Activated CD4-positive, alpha-beta T cell treated with anti-CD3 and anti-CD28 coated beads, Interleukin-2, amount 50 U/mL, for 4 hours (primary cell): ENCODE measurements at places on chromosomes 2 and 18.

- DNase-seq = no peak
Measured at GRCh38 chr2:127320586-127321275, 26.8 kb upstream of the ERCC3 start.

GRCh38 chr2:6971502-6971901 lies 54.3 kb downstream of the RNF144A start:
- DNase-seq = no peak

DNA sequence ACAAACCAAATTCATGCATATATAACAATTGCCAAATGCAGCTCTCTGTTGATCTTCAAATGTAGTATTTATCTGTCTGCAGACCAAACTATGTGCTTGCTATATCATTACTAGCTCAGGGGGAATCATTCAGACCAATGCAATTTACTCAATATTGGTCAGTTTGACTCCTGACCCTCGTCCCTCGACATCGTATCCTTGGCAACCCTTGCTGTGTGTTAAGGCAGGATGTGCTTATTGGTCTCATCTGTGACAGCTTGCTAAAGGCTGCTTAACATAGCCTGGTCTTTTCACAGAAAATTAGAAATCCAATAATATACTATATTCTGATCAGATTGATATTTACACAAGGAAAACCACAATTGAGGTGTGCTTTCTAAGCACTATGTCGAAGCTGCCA lies 747.1 kb downstream of the GALR1 start:
- DNase-seq = no peak

- DNase-seq = no peak
Measured at GRCh38 chr2:218020281-218020680, 17.5 kb upstream of the TNS1 start.

GRCh38 chr2:67572721-67573435 lies 175.7 kb downstream of the ETAA1 start:
- no peak for DNase-seq

DNA sequence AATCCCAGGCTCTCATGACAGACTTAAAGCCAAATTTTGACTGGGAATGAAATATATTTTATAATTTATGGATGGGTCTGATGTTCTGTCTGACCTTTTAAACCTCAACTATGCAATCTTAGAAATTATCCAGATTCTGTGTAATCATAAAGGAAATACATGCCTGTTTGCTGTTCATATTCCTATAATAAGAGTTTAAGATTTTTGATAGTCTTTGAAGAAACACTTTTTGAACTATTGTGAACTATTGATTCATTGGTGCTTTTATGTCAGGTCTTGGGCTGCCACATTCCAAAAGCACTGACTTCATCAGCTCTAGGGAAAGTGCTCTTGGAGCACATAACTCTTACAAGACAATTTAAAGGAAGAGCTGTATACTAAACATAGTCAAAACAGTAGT lies 64.2 kb downstream of the CCDC150 start:
- no peak for DNase-seq

DNA sequence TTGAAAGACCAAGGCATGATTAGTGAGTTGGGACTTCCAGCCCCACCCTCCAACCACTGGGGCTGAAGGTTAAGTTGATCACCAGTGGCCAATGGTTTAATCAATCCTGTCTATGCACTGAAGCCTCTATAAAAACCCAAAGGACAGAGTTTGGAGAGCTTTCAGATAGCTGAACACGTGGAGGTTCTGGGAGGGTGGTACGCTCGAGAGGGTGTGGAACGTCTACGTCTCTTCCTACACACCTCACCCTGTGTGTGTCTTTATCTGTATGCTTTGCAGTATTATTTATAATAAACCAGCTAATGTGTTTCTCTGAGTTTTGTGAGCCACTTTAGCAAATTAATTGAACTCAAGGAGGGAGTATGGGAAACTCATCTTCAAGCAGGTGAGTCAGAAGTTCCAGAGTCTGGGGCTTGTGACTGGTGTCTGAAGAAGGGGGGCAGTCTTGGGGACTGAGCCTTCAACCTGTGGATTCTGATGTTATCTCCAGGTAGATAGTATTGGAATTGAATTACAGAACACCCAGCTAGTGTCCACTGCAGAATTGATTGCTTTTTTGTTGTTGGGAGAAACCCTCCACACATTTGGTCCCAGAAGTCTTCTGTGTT lies 20.3 kb downstream of the ACTR3 start:
- peak; percentile 75 for DNase-seq

- DNase-seq = no peak
Measured at GRCh38 chr18:2912357-2913299, 65.8 kb downstream of the EMILIN2 start.

DNA sequence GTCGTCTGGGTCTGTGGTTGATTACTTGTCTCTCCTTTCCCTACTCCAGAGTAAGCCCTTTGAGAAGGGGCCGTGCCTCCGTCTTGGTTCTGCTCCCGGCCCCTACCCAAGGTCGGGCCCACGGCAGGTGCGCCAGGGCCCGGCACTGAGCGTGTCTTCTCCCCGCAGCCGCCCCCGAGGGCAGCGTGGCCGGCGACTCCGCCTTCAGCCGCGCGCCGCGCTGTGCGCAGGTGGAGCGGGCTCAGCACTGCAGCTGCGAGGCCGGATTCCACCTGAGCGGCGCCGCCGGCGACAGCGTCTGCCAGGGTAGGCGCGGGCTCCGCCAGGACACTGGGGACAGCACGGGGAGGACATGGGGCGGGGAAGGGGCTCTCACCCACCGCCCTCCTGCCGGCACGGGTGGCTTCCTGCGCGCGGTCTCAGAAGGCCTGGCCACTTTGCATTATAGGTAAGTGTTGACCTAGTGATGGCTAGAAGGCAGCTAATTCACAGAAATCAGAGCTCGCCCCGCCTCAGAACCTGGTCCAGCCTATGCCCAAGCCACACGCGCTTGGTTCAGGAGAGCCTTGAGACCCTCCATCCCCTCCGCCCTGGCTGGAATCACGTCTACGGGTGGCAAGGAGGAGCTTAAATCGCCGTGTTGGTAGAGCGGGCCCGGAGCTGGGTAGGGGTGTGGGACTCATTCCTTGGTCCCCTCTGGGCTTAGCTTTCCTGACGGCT lies 43.5 kb downstream of the FBLN7 start:
- peak; percentile 64 for DNase-seq

DNA sequence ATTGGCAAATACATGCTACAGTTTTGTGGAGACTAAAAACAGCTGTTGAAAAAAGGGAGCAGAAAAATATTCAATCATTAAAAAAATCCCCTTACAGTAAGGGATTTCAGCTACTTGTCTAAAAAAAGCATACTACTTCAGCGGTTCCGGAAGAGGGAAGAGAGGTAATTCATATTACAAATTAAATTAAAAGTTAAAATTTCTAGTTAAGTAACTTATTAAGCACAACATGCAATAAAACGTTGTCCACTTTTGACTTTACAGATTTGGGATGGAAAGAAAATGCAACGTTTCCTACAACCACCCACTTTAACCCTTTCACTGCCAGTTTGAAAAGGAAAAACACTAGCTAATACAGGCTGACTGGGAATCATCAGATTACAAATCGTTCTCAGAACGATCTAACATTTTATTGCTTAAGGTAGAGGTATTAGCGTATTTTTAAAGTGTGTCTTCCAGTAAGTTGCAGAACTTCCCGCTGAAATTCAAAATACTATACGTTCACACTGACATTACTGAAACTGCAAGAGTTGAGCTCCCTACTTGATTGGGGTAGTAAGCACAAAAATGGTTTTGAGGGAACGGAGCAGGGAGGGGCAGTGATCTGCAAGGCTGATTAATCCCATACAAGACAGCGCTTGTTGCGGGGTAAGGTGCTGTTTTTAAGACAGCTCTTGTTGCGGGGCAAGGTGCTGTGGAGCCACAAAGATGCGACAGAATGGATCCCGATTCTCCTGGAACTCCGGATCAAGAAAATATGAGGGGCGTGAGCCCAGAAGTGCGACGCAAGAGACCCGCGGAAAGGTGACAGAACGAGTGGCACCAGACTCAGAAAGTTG lies 743 bp downstream of the HADHA start:
- DNase-seq = no peak

GRCh38 chr2:25098056-25098455 lies 56.2 kb downstream of the EFR3B start:
- no peak for DNase-seq

- no peak for DNase-seq
Measured at GRCh38 chr2:134819334-134819733, 19.1 kb upstream of the ACMSD start.

DNA sequence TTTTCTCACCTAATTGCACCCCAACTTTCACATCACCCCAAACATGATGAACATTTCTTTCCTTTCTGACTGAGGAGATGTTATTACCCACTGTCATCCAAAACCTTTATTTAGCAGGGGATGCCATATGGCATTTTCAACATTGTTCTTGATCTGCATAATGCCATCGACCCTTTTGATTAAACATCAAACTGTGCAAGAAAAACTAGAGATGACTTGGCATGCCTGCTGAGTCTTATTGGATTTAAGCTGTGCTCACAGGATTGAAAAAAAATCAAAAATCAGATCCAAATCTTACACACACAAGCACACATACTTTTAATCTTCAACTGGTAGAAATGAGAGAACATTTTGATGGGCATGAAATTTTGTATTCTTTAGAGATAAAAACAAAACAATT lies 536.0 kb downstream of the TMX3 start:
- no peak for DNase-seq
